Neural progenitor cell (in vitro differentiated cells): ENCODE measurements at places on chromosomes 12 and 14. TPM values are rescaled to one million over a fixed set of nuclear protein-coding genes. Genes with fewer than 3 reads are reported as not detected.

DNA sequence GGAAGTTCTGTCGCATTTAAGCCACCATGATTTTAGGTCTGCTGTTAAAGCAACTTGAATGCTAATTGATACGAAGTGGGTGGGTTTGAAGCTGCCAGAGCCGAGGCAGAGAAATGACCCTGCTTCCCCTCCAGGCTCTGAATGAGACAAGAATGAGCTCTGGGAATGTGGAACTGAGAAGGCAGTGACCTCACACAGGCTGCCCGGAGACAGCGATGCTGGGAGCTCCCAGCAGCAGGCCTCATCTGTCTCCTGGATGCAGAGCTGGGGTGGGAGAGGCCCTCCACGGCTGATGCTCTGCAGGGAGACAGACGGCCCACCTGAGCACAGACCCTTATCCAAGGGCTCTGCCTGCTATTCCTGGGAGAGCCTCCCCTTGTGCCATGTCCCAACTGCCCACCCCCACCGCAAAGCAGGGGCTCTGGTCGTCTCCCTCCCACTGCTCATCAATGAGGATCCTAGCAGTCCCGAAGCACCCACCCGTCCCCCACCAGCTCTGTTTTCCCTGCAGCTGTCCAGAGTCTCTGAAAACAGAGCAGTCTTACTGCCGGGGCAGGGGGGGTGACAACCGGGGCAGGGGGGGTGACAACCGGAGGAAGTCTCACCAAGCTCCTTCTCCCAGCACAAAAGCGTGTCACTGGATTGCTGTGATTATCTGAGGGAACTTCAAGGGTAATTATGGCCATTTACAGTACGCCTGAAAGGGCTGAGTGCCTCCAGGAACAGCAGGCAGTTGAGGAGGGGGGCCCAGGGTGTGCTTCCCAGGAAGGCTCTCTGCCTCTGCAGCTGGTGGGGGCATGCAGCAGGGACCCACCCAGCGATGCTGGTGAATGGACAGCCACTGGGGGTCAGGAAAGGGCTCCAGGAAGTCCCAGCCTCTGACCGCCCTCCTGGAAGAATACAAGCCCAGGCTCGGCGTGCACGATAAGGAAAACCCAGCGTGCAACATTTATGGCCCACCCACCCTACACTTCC, 67.8 kb downstream of the CHGA start:
- DNase-seq = no peak

The WNK1 gene
- total RNA-seq = 66.3 and 73.1 TPM in 2 replicates

DNA sequence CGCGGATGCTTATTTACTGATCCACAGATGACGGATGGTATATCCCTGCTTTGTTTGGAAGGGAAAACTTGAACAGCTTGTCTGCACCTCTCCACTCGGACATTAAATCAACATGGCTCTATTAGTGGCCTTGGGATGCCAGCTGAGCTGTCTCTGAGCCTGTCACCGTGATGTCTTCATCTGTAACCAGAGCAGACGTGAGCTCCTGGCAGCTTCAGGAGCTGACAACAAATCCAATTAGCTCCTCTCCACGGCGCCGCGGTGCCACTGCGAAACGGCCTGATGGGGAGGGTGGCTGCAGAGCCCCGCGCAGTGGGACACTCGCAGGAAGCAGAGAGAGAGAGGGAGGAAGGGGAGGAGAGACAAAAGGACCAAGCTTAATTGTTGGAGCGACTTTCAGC, 112.3 kb downstream of the PAPOLA start:
- DNase-seq = peak; percentile 50

GRCh38 chr12:103742349-103742932, 98.6 kb downstream of the NT5DC3 start:
- no peak for DNase-seq

The GUCY2C gene
- total RNA-seq = not detected in 2 replicates

- DNase-seq = no peak
Observed at GRCh38 chr12:47296828-47297227, 217.1 kb upstream of the AMIGO2 start.

The TAS2R13 gene
- 2.0 and 2.4 TPM in 2 replicates for total RNA-seq

- DNase-seq = peak; percentile 42
Observed at GRCh38 chr14:37598747-37599506, 3.5 kb downstream of the TTC6 start.

The SYT10 gene
- 0.62 and 1.2 TPM in 2 replicates for total RNA-seq

DNA sequence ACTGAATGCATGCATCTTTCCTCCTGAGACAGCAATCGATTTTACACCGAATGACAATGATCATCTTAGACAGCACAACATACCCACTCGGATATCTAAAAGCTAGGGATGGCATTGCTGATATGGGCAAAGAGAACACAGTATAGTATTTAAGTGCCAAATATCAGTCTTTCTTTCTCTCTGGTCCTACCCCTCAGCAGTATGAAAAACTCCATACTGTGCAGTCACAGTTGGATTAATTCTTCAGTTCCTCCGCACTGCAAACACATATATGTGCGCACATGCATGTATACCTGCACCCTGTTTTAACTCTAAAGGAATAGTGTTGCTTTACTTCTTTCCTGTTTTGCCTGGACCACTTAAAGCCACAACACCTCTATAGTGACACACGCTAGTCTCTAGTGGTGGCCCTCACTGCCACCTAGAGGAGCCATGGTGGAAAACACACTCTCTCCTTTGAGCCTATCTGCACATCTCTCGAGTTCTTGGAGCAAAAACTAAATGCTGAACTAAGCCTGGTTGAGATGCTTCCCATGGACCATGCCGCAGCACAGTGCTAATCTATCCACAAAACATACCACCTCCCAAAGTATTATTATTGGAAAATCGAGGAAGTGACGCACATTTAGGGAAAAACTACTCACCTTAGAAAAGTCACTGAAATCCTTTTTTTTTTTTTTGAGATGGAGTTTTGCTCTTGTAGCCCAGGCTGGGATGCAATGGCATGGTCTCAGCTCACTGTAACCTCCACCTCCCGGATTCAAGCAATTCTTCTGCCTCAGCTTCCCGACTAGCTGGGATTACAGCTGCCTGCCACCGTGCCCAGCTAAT, 11.9 kb downstream of the TMEM52B start:
- DNase-seq = peak; percentile 69

The ANO6 gene
- 34.0 and 49.0 TPM in 2 replicates for total RNA-seq

GRCh38 chr12:68334132-68334531, 2.0 kb upstream of the MDM1 start:
- DNase-seq = peak; percentile 36

The DLGAP5 gene
- total RNA-seq = 191 and 313 TPM in 2 replicates

GRCh38 chr12:44972746-44973421, 78.0 kb downstream of the DBX2 start:
- DNase-seq = peak; percentile 70

DNA sequence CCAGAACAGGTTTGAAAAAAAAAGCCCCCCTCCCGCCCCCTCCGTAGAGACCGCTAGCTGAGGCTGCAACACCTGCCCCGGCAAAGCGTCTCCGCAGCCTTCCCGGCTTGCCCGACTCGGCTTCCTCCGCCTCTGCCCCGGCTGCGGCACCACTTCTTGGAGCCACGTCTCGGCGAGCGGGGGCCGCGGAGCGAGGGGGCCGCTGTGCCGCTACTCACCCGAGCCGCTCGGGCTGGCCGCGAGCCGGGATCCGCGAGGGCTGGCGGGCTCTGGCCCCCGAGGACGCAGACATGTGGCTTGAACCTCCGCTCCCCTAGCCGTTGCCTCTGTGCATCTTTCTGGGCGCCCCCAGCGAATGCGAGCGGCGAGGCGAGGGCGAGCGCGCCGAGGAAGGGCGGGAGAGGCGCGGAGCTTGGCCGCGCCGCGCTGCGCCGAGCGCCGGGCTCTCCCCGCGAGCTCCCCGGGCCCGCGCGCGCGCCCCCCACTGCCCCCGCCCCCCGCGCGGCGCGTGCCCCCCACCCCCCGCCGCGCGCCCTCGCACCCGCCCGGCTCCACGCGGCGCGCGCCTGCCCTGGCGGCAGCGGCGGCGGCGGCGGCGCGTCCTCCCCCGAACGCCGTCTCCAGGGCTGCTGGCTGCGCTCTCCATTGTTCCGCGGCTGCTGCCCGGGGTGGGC, 249.5 kb downstream of the APAF1 start:
- DNase-seq = peak; percentile 70

The ST8SIA1 gene
- 1.8 and 1.9 TPM in 2 replicates for total RNA-seq

The DIO3 gene
- total RNA-seq = 0.90 and 3.3 TPM in 2 replicates

The HOXC12 gene
- total RNA-seq = not detected in 2 replicates

DNA sequence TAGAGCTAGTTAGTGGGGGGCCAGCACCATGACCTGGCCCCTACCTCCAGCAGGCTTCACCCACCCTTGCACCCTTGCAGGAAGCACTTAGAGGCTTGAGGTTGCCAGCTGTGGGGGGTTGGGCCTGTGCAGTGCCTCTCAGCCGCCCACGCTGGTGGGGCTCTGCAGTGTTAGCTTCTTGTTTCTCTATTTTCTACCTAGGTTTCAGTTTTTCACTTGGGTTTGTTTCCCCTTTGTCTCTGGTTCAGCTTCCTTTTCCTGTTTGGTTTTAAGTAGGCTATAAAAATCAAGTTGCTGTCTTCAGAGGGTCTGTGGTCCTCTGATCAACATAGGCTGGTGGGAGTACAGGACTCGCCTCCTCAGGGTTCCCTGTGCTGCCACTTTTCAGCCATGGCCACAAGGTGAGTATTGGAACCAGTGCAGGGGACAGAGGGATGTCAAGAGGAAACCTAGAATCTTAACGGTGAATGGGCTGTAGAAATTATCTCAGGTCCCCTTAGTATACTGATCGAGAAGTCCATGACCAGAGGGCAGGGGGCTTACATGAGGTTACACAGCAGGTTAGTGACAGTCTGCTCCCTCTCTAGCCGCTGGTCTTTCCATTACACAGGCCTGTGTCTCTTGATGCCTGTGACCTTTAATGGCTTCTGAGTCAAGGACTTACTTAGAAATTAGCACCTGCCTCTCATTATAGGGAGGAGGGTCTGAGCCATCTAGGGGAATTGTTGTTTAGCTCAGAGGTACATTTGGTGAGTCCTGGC, at the start of gene EVL:
TSS of gene EVL (plus strand) at position 312 of the 761 bp plus-strand sequence. CDS start at position 391, 79 bp downstream.
- DNase-seq = no peak
